ENCODE measurements at places on chromosomes 1 and 21.

- DNase-seq: peak; percentile 38
Observed at GRCh38 chr21:27060190-27060589, 93.3 kb upstream of the ADAMTS5 start.

- no peak for DNase-seq
Observed at GRCh38 chr1:29394521-29395225, 158.4 kb downstream of the PTPRU start.

GRCh38 chr1:57024428-57024827 lies 58.6 kb upstream of the C8B start:
- no peak for DNase-seq

GRCh38 chr1:236103646-236104218 lies 38.6 kb upstream of the GPR137B start:
- peak; percentile 82 for DNase-seq

All from MCF 10A (cell line).